A549 treated with Hydrocortisone at 1 μM for 4 hours (cell line): ENCODE measurements at places on chromosomes 5 and 9. TPM values are rescaled to one million over a fixed set of nuclear protein-coding genes. Genes with fewer than 3 reads are reported as not detected.

The LAMC3 gene
- total RNA-seq, result 1.7 to 2.5 TPM (median 2.0 TPM) in 5 replicates

The SLC45A2 gene
- total RNA-seq, result not detected in 5 replicates

The ELP1 gene
- 19.1 to 23.3 TPM (median 19.7 TPM) in 5 replicates for total RNA-seq

The SH3GLB2 gene
- 38.6 to 51.7 TPM (median 47.6 TPM) in 5 replicates for total RNA-seq

The ARSI gene
- total RNA-seq, result 30.4 to 36.6 TPM (median 34.3 TPM) in 5 replicates

The ANXA6 gene
- total RNA-seq, result 41.9 to 54.5 TPM (median 45.0 TPM) in 5 replicates

The PCDHGA9 gene
- total RNA-seq, result 0.05 to 0.07 TPM (median 0.07 TPM) in 4 of 5 replicates, not detected in the other

The HEMGN gene
- total RNA-seq, result not detected in 5 replicates

The YTHDC2 gene
- 5.2 to 9.4 TPM (median 7.5 TPM) in 5 replicates for total RNA-seq

The ARHGEF28 gene
- 10.6 to 13.3 TPM (median 10.9 TPM) in 5 replicates for total RNA-seq

The HSPA4 gene
- total RNA-seq, result 150 to 192 TPM (median 180 TPM) in 5 replicates

The PCDHGA6 gene
- total RNA-seq, result 0.14 to 0.26 TPM (median 0.20 TPM) in 5 replicates

The SLC1A3 gene
- total RNA-seq, result 0.09 TPM in 1 of 5 replicates, not detected in the others

The LEAP2 gene
- 0.62 to 1.0 TPM (median 0.97 TPM) in 5 replicates for total RNA-seq

The UGT3A1 gene
- total RNA-seq, result not detected in 5 replicates

The SPINK4 gene
- not detected in 5 replicates for total RNA-seq

The SPARC gene
- 13.0 to 20.8 TPM (median 19.7 TPM) in 5 replicates for total RNA-seq

The KCNT1 gene
- total RNA-seq, result not detected in 5 replicates

The MRNIP gene
- total RNA-seq, result 17.0 to 21.1 TPM (median 19.3 TPM) in 5 replicates

The HMMR gene
- total RNA-seq, result 20.9 to 30.6 TPM (median 25.4 TPM) in 5 replicates

The IFNA2 gene
- not detected in 5 replicates for total RNA-seq

The OR1L8 gene
- not detected in 5 replicates for total RNA-seq

The PKD2L2 gene
- 0.12 TPM in 1 of 5 replicates, not detected in the others for total RNA-seq
